Activated naive CD4-positive, alpha-beta T cell treated with anti-CD3 and anti-CD28 coated beads, Interleukin-2, amount 10 ng/mL, durations not matched to agents 7 days and 5 days (primary cell): ENCODE measurements at places on chromosomes 7 and 10.
A peak's percentile ranks its signal among the peaks of the same experiment; 100 is the strongest.

- no peak for DNase-seq
Observed at GRCh38 chr10:14535457-14536130, 204.9 kb upstream of the FRMD4A start.

DNA sequence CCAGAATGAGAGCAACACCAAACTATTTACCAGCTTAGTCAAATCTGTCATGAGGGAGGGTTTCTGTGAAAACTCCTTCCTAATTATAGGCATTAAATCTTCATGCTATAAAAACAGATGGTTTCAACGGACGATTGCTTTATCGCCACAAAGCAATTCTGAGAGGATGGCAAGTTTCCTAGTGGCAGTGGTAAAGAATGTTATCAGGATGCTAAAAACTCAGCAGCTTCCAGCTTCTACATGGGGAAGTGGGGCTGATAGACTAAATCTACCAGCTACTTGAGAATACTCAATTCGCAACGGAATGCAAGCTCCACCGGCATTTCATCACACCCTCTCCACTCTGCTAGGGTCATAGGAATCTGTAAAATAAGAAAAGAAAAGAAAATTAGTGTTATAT lies 41.8 kb downstream of the JCAD start:
- DNase-seq = no peak

- DNase-seq = no peak
Observed at GRCh38 chr10:74307061-74307651, 156.1 kb downstream of the ADK start.

- no peak for DNase-seq
Observed at GRCh38 chr7:158259671-158260418, 327.8 kb downstream of the PTPRN2 start.

GRCh38 chr10:49162761-49163310 lies 25.4 kb downstream of the TMEM273 start:
- DNase-seq = no peak

DNA sequence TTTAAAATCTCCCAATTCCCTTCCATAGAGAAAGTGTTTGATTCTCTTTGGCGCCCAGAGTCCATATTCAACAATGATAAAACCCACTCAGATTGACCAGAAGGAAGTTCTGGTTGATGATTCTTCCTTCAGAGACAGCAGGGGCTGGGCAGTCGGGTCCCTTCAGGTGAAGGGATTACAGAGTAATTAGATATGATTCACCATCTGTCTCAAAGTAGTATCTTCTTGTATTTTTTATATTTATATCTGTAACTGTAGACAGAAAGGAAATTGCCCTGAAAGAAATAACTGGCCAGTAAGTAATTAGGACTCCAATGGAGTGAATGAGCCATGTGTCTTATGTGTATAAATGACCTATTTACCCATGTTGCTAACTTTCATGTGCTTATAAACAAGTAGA lies 156.0 kb downstream of the PLCE1 start:
- DNase-seq = no peak

GRCh38 chr10:48608279-48608681 lies 3.4 kb upstream of the ARHGAP22 start:
- DNase-seq = peak; percentile 50

GRCh38 chr10:132383101-132383500 lies 13.9 kb upstream of the PWWP2B start:
- DNase-seq = peak; percentile 4

DNA sequence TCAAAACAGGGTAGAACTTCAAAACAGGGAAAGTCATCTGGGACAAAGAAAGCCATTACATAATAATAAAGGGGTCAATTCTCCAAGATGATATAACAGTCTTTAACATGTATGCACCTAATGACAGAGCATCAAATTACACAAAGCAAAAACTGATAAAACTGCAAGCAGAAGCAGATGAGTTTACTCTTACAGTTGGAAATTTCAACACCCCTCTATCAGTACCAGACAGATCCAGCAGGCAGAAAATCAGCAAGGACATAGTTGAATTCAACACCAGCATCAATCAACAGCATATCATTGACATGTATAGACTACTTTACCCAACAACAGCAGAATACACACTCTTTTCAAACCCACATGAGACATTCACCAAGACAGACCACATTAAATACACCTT lies 233.0 kb upstream of the NEBL start:
- DNase-seq = no peak

- peak; percentile 37 for DNase-seq
Observed at GRCh38 chr10:124992462-124993344, 50.8 kb downstream of the ZRANB1 start.

GRCh38 chr10:32548208-32548607 lies 102.3 kb downstream of the CCDC7 start:
- DNase-seq = no peak

DNA sequence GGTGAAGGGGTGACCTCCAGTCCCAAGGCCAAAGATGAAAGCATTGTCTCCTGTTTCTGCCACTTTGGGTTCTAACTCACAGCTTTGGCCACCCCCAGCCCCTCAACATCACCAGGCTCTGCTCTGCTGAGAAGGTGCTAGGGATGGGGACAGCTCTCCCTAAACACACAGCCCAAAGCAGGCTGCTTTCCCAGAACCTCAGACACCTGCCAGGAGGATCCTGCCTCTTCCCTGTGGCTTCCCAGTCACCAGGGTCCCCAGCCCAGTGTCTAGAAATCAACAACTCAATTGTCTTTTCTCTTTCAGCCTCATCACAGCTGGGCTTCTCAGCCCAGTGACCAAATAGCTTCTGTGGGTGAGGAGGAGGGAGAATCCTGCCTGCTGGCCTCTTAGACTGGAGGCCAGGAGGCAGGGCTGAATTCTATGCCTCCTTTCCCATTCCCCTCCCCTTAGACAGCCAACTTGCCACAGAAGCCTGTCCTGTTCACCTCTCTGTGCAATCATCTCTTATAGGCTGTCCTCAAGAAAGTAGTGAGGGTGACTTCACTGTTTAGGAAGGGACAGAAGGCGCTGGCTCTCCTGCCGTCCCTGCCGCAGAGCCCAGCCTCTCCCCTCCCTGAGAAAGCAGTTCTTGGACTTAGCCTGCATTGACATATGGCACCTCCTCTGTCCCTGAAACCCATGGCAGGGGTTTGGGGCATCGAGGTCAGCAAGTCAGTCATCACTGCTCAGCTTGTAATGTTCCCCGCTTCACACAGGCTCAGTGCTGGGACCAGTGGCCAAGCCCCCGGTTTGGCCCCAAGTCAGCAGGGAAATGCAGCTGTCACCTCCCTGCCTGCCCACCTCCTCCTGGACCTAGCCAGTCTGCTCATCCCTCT lies 3.7 kb downstream of the FGF8 start:
- no peak for DNase-seq

DNA sequence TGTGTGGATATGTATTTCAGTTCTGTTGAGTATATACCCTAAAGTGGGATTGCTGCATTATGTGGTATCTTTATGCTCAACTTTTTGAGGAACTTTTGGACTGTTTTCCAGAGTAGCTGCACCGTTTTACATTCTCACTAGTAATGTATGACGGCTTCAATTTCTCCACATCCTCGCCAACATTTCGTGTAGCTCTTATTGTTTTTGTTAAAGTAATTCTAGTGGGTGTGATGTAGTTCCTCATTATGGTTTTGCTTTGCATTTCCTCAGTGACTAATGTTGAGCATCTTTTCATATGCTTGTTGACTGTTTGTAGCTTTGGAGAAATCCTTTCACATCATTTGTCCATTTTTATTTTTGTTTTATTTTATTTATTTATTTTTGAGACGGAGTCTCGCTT lies 4.5 kb downstream of the STMP1 start:
- no peak for DNase-seq

- DNase-seq = no peak
Observed at GRCh38 chr10:84076540-84077195, 62.6 kb upstream of the GHITM start.

DNA sequence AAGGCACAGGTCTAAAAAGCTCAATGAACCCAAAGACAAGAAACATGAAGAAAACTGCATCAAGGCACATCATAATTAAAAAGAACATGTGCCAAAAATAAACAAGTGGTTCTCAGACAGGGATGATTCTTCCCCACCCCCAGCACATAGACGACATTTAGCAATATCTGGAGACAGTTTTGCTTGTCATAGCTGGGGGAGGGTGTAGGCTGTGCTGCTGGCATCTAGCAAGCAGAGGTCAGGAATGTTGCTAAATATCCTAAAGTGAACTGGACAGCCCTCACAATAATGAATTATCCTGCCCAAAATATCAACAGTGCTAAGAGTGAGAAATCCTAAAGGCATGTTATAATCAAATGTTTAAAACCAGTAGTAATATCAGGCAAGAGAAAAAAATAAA lies 122.6 kb downstream of the MICU1 start:
- no peak for DNase-seq

DNA sequence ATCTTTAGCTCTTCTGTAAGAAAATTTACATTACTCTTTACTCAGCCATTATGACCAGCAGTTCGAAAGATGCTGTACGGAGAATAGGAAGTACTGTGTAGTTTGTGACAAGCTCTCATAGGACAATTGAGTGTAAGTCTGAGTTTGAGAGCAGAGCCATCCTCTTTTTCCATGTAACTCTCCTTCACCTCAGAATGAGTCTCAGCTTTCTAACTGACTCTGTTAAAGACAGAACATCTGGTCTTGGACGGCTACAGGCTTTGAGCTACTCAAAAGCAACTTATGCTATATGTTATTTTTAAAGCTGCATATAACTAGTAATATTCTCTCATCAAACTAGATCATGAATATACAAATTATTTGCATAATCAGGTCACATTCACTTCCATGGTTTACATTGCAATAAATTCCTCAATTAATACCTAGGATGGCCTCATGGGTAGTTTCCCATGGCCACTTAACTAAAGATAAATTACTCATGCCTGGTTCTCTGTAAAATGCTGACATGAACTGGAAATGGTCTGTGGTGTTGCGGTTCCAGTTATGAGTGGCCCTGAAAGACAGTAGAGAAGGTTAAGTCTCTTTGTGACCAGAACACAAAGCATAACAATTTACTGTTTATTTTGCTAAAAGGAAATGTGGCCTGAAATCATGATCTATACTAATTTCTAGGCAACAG lies 358.7 kb downstream of the PHF14 start:
- DNase-seq = no peak

GRCh38 chr10:32949221-32949678 lies 8.8 kb downstream of the ITGB1 start:
- DNase-seq = no peak

- DNase-seq = no peak
Observed at GRCh38 chr10:822661-823367, 108.7 kb downstream of the LARP4B start.

GRCh38 chr10:103660364-103661197 lies 167.1 kb downstream of the NEURL1 start:
- peak; percentile 36 for DNase-seq

DNA sequence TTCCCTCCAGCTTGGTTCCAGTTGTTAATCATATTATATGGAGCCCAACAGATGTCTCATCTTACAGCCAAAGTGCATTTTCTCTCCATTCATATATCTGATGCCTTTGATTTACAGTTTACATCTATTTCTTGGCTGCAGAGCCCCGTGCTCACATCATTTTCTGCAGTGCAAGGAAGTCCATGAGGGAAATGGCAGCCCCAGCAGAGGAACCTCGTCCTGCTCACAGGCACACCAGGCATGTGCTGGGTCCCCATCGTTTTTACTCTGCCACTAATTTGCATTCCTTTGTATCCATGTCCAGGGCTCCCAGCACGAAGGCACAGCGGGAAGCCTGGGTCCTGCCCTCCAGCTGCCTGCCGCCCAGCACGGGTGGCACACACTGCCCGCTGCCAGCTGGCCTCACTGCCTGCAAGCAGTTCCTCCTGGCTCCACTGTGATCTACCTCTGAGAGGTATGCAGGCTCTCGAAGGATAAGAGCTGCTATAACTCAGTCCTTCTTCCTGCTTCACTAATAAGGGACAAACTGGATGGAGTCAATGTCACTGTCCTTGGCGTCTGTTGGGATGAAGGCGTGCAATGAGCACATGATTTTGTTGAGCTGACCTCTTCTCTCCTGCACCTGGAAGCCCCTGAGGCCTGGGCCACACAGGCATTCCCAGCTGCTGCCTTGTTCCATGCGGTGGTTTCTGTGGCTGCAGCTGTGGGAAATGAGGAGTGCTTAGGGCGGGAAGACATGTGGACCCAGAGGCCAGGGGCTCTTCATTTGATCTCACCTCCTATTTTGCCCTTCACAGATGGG lies 583.6 kb upstream of the MGMT start:
- no peak for DNase-seq

- peak; percentile 79 for DNase-seq
Observed at GRCh38 chr10:121974535-121975294, at the start of gene NSMCE4A. NSMCE4A (minus strand) TSS chr10:121975217; CDS start chr10:121975165, 52 bp downstream.

DNA sequence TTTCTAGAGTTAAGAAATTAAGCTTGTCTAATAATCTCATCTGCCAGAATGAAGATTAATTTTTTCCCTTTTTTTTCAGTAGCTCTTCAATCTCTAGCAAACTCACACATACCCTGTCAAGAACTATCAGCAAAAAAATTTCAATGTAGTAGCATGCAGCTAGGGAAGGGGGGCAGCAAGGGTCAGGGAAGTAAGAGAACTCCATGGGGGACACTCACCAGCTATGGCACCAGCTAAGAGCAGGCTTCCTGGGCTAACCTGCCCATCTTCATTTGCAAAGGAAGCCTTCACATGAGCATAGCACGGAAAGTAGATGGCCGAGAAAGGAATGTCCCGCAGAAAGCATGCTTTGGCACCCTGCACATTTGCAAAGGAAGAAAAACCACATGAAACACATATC lies 190.4 kb downstream of the SLC25A13 start:
- no peak for DNase-seq

DNA sequence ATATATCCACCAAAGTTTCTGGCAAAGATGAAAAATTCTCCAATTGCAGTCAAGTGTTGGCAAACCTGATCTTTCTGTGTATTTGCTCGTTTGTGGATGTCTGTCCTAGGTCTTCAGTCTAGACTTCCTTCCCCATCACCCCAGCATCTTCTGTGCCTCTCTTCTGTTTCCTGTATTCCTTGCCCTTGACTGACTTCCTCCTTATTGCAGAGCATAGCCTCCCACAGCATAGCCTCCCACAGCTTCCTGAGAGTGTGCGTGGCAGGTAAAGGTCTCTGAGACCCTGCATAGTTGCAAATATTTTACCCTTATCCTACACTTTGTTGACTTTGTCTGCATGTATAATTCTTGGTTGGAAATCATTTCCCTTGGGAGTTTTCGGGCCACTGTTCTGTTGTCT lies 18.4 kb downstream of the SLC18A2 start:
- no peak for DNase-seq

DNA sequence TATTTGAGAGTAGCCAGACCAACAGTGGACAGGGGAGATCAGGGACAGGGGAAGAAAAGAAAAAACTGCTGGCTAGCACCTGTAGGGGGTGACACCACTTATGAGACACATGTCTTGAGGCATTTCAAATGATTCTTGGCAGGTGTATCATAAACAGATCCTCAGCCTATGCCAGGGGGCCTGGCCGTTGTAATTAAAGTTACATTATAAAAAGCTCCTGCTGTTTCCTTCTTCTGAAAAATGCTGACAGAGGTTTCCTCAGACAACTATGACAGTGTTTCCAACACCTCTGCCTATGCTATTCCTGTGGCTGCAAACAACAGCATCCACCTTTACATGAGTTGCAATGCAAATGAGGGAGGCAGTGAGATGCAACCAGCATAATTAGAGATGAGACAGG lies 281.0 kb upstream of the PTER start:
- no peak for DNase-seq
